ENCODE measurements at places on chromosomes 2 and 18.
A peak's percentile ranks its signal among the peaks of the same experiment; 100 is the strongest.

- DNase-seq, result no peak
Observed at GRCh38 chr2:168971261-168971660, 59.9 kb downstream of the ABCB11 start.

GRCh38 chr2:218395456-218395825 lies 4.2 kb upstream of the CTDSP1 start:
- no peak for DNase-seq

GRCh38 chr2:239263669-239264491 lies 136.9 kb downstream of the HDAC4 start:
- no peak for DNase-seq

GRCh38 chr2:53509831-53510388 lies 257.7 kb upstream of the CHAC2 start:
- no peak for DNase-seq

DNA sequence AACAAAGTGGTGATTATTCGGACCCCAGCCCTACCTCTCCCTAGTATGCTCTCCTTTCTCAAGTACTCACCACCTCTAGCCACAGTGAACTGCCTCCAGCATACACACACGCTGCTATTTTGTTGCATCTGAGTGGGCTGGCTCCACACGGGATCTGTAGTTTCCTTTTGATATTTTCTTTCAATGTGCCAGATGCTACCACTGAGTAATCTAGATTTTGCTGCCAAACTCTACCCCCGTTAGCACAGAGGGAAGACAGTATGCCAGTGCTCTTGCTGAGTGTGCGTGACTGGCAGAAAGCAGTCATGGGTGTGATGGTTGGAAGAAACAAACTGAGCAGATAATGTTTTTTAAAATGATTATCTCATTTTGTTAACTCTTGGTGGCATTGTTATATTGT lies 11.6 kb downstream of the CFLAR start:
- peak; percentile 72 for DNase-seq

GRCh38 chr18:23648940-23649607 lies 13.6 kb downstream of the ANKRD29 start:
- DNase-seq, result no peak

DNA sequence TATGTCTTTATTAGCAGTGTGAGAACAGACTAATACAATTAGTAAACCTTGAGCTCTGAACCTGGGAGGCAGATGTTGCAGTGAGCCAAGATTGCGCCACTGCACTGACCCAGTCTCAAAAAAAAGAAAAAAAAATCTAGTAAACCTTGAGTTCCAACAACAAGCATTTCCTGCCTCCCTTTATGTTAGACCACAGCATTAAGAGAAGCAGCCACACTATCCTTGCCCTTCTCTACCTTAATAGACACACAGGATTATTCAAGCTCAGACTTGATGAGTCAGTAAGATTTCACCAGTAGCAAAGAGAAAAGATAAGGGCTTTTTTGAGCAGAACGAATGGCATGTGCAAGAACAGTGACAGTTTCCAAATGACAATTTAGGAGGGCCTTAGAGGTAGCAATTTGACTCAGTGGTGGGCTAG lies 18.0 kb upstream of the GLS start:
- DNase-seq, result no peak

- DNase-seq, result no peak
Observed at GRCh38 chr2:172849519-172850217, 114.0 kb downstream of the RAPGEF4 start.

GRCh38 chr18:42527766-42528165 lies 572.7 kb downstream of the PIK3C3 start:
- no peak for DNase-seq

- DNase-seq, result no peak
Observed at GRCh38 chr2:215624423-215624829, 188.6 kb upstream of the FN1 start.

- DNase-seq, result no peak
Observed at GRCh38 chr2:119513832-119514231, 10.5 kb downstream of the SCTR start.

DNA sequence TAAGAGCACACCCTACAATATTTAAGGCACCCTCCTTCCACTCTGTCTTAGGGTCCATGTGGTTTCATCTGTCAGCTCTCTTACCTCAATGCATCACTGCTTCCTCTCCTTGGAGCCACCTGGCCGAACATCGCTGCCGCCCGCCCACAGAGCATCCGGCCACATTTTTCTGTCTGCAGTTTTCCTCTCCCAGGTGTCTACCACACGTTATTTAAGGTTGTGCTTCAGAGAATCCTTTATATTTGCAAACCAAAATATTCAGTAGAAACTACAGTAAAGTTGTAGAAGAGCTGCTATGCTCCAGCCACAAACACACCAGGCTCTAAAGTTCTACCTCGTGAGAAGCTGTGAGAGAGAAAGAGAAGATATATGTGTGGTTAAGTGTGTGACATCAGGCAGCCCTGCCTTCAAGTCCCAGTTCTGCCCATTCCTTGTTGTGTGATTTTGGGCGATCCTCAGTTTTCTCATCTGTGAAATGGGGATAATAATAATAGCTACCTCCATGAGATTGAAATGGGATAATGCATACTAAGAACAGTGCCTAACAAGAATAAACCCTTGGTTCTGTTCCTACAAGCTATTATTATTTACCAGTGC lies 4.9 kb upstream of the STK17B start:
- no peak for DNase-seq

DNA sequence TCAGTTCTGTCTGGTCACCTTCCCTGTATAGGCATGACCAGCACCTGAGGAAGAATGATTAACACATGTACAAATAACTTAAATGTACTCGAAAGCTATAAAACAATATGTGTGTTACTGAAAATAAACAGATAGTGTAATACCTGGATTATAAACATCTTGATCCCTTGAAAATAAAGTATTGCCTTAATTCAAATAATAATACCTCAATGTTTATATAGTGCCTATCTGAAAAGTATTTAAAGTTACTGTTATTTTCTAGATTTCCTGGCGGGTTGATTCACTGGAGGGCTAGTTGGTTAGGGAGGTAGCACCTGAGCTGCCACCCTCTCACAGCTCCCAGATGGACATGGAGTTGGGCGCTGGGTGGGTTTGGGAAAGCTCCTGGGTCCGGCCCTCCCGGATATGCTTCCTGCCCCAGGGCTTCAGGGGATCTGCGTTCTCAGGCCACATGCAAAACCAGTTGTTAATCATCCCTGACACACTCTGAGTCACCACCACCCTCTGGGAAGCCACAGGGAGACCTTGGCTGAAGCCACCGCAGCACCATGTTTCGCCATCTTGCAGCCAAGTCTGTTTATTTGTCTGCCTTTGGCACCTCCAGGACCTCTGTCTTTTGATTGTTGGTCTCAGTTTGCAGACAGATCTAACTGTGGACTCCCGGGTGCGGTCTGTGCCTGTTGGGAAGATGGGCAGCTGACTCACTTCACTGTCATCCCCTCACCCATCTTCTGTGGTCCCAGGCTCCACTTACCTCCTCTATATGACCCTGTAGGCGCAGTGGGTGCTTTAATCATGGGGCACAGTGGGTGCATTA lies 35.3 kb downstream of the RAB31 start:
- peak; percentile 95 for DNase-seq

GRCh38 chr2:108813732-108814131 lies 27.2 kb downstream of the CCDC138 start:
- no peak for DNase-seq

DNA sequence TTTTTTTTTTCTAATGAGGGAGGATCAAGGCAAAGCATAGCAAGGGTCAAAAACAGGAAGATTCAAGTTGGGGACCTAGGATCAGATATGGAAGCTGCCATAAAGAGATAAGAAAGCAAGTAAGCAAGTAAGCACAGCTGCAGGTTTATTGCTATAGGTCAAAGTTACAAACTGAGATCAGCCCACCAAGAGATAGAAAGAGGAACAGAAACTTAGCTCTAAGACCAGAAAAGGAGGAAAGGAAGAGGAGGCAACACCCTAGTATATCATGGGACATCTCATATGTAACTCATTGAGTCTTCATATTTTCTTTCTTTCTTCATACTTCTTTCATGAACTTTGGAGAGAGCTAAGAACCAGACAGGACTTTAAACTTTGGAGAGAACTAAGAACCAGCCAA lies 295.9 kb upstream of the CRIM1 start:
- no peak for DNase-seq

- DNase-seq, result no peak
Observed at GRCh38 chr2:8502316-8502715, 179.5 kb upstream of the ID2 start.

DNA sequence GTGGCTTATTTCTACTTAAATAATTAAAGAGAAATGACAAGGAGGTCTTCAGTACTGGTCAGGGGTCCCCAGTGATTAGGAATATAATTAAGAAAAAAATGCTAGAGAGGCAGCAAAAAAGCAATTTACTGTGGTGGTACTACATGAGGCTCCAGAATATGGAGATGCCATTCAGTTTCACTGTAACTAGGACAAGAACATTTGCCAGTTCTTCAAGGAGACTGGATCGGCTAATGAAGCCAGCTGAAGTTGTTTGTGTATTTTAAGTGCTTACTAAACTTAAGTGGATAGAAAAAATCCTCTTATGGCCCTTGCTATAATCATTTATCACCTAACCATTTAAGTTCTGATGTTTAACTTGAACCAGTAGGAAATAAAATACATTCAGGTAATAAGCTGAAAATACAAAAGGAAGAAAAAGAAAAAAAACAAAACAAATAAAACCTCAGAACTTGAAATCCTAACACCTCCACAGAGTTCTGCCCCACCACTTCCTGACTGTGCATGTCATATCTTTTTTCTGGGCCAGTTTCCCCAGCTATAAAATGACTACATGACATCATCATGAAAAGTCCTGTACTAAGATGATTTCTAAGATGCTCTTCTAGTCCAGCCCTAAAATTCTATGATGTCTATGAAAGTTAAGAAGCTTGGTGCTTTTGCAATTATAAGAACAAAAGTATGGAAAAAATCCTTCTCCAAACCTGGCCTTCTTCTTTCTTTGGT lies 98.0 kb downstream of the TRABD2A start:
- no peak for DNase-seq

- DNase-seq, result no peak
Observed at GRCh38 chr2:98796775-98797544, 66.0 kb upstream of the MGAT4A start.

DNA sequence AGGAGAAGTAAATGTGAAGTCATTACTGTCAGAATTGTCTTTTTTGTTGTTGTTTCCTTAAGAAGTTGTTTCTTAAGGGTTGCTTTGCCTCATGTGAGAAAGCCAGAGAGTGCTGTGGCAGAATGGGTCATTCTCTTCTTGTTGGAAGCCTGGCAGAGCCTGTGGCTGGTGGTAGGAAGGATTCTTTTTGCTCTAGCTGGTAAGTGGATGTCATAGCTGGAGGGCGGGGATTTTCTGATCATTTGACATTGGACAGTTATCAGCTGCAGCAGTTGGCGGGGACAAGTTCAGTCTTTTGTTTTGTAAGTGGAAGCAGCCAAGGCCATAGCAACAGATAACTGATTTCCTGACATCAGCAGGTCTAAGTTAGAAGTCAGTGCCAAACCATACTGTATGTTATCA lies 5.5 kb upstream of the RMDN2 start:
- DNase-seq, result no peak

DNA sequence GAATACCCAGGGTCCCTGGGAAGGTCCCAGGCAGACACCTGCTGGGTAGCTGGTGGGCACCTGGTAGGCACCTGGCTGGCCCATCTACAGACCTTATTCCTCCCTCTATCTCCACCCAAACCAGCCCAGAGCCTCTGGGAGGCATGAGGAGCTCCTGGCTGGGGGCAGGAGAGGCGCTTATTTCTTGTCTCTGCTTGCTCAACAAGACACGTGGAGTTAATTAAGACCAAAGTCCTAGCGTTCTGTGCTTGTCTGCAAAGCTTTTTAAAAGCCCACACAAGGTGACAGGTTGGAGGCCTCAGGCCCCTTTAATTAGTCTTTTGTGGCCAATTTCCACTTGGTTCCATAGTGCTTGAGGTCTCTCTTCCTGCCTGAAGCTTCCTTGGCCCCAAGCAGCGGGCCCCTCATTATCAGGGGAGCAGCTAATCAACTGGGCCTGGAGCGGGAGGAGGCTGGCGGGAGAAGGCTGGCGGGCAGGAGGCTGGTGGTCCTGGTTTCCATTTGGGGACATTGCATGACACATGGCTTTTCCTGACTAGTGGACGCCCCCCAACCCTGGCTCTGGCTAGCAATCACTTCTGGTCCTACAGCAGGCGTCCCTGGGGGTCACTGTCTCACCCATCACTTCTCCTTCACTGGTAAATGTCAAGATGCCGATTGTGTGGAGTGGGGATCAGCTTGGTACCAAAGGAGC lies 65.4 kb upstream of the HDAC4 start:
- no peak for DNase-seq

- no peak for DNase-seq
Observed at GRCh38 chr2:204576362-204576979, 31.2 kb downstream of the PARD3B start.

GRCh38 chr2:170218456-170218855 lies 40.5 kb downstream of the MYO3B start:
- DNase-seq, result no peak

- DNase-seq, result no peak
Observed at GRCh38 chr2:68809324-68810240, 61.6 kb downstream of the BMP10 start.

DNA sequence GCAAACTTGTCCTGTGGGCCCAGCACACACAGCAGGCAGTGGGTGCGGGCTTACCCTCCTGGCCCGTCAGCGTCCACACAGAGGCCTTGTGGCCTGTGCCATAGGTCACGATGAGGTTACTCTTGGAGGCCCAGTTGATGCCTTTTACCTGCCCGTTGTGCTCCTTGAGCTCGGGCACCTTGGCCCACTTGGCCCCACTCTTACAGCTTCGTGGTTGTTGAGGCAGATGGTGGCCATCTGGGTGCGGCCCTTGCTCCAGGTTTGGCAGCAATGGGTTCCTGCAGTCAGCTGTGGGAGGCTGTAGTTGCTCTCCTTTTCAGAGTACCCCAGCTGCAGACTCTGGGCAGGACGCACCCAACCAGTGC lies 45.5 kb upstream of the PTH2R start:
- DNase-seq, result no peak

- peak; percentile 92 for DNase-seq
Observed at GRCh38 chr2:49248506-49248905, 94.2 kb upstream of the FSHR start.

DNA sequence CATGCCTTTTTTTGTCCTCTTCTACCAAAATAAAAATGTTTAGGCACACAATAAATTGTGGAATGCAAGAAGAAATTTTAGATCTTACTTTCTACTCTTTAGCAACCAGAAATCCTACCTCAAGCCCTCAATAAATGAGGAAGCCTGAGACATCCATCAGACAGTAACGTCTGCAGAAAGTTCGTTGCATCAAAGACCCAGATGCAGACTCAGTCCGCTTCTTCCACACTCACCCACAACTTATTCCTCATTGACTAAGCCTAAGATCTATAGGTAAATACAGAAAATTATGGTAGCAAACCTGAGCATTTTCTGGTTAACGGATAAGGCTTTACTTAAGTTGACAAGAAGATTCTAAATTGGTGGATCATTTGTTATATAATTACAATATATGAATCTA lies 579.4 kb upstream of the ID2 start:
- DNase-seq, result no peak
